ENCODE measurements at places on chromosomes 3 and 15.

DNA sequence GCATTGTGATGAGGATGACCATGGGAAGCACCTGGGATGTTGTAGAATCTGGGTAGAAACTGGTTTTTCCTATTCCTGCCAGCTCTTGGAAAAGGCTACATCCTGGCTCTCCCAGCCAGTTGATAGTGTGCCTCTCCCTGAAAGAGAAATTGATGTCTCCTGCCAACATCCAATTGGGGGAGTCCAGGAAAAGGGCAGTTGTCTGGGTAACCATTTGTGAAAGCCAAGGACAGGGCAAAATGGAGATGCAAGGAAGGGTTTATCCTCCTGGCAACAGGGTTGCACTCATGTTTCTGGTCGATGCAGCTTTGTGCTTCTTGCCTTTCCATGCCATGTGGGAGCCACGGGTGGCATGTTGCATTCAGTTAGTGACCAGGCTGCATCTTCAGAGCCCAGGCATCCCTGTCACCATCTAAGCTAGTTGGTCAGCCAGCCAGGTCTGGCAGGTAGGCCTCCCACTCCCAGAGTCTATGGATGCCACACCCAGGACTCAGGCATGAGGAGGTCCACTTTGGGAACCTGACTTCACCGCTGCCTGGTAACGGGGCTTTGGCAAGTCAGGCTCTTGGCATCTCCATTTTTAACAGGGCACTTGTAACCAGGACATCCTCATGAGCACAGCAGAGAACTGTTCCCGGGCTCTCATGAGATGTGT, 153.5 kb downstream of the DNAJB8 start:
- DNase-seq: no peak

DNA sequence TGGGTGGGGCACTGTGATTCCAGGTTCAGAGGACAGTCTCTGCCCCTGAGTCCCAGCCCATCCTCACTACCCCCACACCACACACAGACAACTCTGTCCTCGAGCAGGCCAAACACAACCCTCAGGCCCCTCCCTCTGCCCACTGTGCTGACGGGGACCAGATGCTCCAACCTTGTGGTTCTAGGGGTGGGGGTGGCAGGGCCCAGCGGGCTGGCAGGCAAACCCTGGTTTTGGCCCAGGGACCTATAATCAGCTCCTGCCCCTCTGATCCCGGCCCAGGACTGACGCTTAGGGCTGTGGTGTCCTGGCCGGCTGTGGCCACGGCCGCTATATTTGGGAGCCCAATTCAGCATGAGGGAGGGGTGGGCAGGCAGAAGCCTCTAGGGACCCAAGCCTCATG, 5.0 kb upstream of the MYL3 start:
- no peak for DNase-seq

- peak; percentile 56 for DNase-seq
These were observed 53.6 kb downstream of the SUMF1 start for GRCh38 chr3:4413467-4413866.

- DNase-seq: no peak
These were observed 5.9 kb downstream of the PRSS50 start for GRCh38 chr3:46711760-46712159.

DNA sequence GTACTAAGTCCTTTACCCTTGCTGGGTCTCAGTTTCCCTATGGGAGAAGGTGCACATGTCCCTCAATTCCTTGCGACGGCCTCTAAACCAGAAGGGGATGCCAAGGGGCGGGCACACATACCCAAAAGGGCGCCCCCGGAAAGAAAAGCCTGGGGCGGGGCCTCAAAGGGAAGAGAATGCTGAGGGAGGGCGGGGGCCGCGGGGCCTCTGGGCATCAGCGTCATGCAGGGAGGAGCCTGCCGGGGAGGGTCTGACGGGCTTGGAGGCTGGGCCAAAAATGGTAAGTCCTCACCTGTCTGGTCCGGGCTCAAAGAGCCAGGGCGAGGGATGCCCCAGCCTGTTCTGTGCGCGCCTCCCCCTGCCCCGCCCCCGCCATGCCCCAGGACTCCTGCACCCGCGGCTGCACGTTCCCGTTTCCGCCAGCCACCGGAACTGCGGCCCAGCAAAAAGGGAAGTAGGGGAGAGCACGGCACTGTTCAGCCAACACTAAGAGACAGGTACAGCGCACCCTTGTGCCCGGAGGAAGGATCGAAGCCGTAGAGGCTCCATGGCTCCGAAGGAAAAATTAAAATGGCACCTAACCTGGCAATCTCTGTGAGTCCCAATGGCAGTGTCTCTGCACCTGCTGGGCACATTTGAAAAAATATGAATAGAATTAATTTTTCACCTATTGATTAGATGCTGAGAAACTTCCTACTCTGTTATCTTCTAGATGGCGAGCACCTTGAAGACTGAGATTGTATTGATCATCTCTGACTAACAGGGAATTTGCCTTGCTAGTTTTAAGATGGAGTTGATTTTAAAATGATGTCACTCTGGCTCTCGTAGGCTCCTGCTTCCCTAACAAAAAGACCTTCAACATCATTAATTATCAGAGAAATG, at the start of gene DET1:
TSS of gene DET1 (minus strand) at position 434 of the 882 bp plus-strand sequence. CDS start 14,976 bp downstream, outside the sequence.
- DNase-seq: peak; percentile 74

- peak; percentile 25 for DNase-seq
These were observed at the start of gene ROBO2 for GRCh38 chr3:77039606-77040171. Gene ROBO2 (plus strand): TSS chr3:77040099. CDS start chr3:77040786, 687 bp downstream.

DNA sequence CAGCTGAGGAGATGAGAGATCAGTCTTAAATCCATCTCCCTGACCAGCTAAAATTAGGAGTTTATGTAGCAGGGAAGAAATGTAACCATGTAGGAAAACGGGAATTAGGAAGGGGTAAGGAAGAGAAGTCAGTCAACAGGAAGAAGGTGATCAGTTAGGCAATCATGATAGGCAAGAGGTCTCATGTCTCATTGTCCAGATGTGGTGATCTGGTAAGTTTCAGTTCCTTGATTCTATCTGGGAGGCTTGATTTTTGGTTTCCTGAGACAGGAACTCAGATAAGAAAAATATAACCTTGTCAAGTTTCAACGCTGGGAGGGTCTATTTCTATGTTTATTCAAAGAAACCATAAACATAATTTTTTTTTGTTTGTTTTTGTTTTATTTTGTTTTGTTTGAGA, 40.3 kb upstream of the TBC1D5 start:
- DNase-seq: no peak

- no peak for DNase-seq
These were observed 146.0 kb downstream of the IL20RB start for GRCh38 chr3:137103739-137104138.

DNA sequence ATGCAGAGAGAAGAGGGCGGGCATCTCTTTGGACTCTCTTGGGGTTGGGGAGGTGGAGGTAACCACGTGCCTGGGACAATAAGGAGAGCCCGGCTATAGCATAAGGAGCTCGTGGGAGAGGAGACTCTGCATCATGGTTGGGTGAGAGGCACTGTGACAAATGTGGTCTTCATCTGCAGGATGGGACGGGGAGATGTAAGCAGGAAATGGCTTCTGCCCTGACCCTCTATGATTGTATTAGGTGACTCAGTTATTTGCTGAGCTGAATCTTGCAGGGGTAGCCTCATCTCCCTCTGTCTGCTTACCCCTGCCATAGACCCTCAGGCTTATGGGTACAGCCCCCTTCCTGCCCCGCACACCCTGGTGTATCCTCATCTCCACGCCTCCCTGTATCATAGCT, 48.7 kb downstream of the CORO2B start:
- no peak for DNase-seq

DNA sequence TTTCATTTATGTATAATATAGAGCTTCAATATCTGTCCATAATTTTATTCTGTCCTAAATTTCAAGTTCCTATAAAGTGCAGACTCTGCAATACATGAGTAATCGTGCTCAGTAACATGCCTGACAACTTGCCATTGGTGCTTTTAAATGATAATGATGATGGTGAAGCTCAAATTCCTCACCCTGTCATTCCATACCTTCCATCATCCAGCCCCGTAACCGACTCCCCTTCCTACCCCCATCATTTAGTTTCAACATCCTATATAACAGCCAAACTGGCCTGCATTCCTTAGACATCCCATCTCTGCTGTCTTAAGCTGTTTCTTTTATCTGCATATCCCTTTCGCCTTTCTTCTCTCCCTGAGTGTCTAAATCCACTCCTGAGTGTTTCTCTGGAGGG, 67.2 kb upstream of the DLG1 start:
- DNase-seq: no peak

DNA sequence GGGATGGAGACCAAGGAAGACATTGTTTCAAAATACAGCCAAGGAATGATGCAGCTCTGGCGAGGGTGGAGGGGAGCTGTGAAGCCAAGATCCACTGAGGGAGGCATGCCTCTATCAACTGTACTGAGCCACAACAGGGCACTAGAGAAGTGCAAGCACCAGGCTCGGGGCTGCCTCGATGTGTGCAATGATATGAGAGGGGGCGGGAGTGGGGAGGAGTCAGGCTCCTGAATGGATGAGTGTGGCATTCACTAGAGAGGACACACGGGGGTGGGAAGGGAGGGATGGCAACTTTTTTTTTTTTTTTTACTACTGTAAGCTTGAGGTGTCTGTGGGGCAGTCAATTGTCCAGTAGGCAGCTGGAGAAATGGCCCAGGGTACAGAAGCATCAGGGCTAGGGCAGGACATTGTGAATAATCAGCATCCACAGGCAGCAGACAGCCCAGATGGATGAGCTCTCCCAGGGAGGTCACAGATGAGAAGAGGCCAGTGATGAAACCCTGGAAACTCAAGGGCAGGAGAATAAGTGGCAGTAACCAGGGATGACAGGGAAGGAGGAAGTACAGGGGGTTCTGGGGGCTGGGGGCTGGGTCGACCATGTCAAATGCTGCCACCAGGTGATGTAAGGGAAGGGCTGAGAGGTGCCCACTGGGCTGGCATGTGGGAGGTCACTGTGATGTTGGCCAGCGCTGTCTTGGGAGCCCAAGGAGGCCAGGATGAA, 5.9 kb downstream of the STOML1 start:
- no peak for DNase-seq

GRCh38 chr3:49593041-49593440, 38.8 kb downstream of the BSN start:
- DNase-seq: peak; percentile 18

GRCh38 chr15:42915654-42916315, 4.8 kb downstream of the TTBK2 start:
- no peak for DNase-seq

DNA sequence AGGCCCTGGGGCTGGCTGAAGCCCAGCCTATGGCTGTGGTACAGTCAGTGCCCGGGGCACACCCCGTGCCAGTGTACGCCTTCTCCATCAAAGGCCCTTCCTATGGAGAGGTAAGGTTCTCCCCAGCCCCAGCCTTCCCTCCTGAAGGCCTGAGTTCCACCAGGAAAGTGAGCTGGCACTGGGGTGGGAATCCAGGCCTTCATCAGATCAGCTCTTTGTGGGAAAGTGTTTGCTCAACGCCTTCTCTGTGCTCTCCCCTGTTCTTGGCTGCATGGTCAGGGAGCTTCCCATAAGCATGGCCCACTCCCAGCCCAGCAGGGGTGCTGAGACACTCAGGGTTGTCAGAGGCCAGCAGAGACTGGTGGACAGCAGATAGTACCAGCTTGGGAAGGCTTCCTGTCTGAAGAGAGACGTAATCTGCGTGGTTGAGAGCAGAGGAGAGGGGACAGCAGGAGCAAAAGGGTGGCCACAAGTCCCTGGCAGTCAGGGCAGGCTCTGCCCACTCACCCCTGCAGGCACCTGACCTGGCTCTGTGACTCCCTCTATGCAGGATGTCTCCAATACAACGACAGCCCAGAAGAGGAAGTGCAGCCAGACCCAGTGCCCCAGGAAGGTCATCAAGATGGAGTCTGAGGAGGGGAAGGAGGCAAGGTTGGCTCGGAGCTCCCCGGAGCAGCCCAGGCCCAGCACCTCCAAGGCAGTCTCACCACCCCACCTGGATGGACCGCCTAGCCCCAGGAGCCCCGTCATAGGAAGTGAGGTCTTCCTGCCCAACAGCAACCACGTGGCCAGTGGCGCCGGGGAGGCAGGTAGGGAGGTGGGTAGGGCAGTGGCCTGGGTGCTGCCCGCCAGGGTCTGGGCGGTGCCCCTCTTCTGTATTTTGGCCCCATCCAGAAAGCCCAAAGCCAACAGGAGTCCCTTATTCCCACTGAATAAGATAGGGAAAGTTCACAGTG, 38.4 kb downstream of the PML start:
- no peak for DNase-seq

GRCh38 chr15:99167640-99168039, 62.8 kb downstream of the SYNM start:
- DNase-seq: no peak

- DNase-seq: no peak
These were observed 71.0 kb upstream of the ZNF280D start for GRCh38 chr15:56804279-56804678.

- DNase-seq: no peak
These were observed 38.0 kb upstream of the CMTM8 start for GRCh38 chr3:32200490-32200889.

DNA sequence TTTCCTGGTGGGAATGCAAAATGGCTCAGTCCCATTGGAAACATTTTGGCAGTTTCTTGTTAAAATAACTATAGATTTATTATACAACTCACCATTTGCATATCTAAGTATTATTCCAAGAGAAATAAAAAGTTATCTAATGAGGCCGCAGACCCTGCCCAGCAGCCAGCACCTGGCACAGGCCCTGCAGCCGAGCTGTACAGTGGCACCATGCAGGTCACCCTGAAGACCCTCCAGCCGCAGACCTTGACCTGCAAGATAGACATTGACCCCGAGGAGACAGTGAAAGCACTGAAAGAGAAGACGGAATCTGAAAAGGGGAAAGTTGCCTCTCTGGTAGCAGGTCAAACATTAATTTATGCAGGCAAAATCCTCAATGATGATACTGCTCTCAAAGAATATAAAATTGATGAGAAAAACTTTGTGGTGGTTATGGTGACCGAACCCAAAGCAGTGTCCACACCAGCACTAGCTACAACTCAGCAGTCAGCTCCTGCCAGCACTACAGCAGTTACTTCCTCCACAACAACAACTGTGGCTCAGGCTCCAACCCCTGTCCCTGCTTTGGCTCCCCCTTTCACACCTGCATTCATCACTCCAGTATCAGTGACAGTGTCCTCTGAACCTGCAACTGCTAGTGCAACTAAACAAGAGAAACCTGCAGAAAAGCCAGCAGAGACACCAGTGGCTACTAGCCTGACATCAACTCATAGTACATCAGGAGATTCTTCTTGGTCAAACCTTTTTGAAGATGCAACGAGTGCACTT, 113.5 kb upstream of the SATB1 start:
- no peak for DNase-seq

DNA sequence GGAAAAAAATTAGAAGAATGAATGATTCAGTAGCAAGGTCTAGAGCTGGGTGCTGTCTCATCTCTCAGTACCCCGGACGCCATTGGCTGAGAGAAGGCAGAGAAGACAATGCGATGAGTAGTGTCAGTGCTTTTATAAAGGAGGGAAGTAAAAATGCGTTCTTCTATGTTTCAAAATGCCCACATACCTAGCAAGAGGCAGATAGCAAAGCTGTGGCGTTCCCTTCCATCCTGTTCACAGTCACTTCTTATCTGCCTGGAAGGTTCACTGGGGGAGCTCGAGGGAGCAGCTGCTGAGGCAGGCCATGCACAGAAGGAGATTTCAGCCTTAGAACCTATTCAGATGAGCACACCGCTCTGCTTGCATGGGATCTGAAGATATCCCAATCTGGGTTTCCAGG, 234.0 kb downstream of the RPLP1 start:
- no peak for DNase-seq

- DNase-seq: peak; percentile 49
These were observed 31.5 kb upstream of the LDHAL6B start for GRCh38 chr15:59174835-59175831.

Measured in HS-5 (cell line).